Hematopoietic multipotent progenitor cell treated with erythropoietin and hydrocortisone succinate and interleukin-3 and kit ligand, for 17 days (in vitro differentiated cells): ENCODE measurements at places on chromosomes 5 and 9.
A peak's percentile ranks its signal among the peaks of the same experiment; 100 is the strongest.

GRCh38 chr9:26356491-26356890 is 536.1 kb downstream of the CAAP1 start:
- DNase-seq = no peak

GRCh38 chr5:151847871-151848270 is 76.1 kb downstream of the G3BP1 start:
- DNase-seq = no peak

DNA sequence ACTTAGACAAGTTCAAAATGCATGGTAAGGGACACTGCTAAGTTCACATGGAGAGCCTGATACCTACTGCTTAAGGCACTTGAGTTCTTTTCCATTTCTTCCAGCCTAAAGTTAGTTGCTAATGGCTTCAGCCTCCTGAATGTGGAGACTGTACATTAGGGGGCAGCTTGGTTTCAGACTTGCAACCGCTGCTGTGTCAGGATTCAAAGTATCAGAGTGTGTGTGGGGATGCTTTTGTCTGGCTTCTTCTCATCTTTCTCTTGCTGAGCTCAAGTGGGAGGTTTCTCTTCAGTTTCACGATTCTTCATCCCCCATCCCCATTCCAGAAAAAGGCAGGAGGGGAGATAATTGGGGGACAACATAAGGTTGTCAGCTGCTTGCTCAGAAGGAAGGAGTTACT is 49.4 kb downstream of the ATP10B start:
- DNase-seq = no peak

GRCh38 chr5:9168791-9169556 is 376.9 kb downstream of the SEMA5A start:
- DNase-seq = no peak

DNA sequence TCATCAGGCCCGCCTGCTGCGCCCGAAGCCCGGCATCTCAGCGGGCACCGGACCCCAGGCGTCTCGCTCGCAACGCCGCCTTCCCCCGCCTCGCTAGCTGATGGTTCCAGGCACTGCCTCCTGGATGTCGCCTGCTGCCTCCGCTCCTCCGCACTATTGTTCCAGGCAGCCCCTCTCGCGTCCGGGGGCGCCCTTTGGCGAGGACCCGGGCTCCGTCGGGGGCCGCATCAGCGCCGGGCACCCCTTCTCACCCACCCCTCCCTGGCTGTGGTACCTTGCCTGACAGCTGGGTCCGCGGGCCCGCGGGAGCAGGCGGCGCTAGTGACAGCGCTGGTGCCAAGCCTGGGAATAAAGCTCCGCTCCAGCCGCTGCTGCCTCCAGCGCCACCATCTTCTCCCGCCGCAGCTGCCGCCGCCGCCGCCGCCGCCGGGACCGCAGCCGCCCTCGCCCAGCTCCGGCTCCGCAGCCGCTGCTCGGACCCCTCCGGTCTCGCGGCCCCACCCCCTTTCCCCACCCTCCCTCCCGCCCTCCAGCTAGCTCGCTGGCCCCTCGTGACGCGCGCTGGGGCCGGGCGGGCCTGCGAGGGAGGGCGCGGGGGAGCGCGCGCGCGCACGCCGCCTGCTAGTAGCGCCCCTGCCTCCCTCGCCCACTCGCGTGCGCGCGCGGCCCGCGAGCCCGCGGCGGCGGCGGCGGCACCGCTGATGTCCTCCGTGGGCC is at the start of gene APBA1:
APBA1 (minus strand) TSS at position 493 of the 717 bp plus-strand sequence.
- DNase-seq = no peak

DNA sequence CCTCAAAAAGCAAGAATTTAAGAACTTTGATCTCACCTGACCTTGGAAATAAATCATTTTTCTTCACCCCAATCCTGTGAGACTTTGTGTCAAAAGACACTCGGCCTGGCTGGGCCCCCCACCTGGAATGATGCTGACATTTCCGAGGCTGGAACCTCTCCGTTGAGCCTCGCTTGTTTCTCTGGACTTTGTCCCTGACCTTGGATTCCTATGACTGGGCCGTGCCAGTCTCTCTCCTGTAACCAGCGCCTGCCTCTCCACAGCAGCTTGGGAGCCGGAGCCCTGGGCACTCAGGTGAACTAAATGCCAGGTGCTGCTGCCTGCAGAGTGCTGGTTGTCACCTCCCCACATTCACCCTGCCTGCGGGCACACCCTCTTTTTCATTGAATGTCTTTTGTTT is 62.7 kb downstream of the RETREG1 start:
- no peak for DNase-seq

DNA sequence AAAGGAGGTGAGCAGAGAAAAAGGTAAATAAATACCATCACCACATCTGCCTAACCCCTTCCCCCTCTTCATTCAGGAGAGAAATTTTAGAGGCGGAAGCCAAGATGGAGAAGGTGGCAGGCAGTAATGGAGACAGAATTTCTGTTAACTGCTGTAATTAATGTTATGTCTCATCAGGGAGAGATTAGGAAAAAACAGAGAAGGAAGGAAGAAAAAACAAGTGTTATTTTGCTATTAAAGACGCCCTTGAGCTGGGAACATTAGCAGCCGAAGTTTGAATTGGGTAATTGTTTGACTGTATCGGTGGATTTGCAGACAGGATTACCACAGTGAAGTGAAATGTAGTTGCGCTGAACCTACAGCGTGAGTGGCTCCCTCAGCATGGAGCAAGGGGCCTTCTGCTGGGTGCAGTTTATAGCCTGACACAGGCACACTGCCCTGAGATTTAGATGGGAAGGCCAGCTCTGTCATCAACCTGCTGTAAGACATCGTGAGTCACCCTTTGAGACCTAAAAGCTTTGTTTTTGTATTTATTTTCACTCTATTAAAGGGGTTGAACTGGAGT is 136.3 kb downstream of the ASTN2 start:
- DNase-seq = no peak

DNA sequence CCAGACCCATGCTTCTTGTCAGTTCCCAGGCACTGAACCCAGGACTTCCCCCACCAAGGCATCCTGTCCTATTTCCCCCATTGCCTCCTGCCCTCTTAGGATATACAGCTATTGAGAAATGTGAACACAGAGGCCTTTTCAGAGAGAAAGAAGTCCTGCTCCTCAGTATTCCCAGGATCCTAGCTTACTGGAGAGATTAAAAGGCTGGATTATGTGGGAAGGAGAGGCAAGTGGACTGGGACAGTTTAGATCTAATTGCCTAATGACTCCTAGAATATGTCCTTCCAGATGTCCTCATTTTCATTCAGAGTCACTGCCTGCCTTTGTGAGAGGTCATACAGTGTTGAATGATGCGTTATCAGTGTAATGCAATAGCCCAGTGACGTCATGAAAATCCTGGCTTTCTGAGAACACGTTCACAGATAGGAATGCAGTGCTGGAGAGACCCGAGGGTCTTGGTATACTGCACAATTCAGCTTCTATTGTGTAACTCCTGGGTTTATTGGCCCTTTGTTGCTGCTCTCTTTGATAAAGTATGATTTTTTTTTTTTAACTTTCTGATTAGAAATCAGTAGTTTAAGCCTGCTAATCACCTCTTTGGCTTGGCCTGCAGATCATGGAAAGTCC is 26.2 kb downstream of the WWC1 start:
- DNase-seq = no peak

DNA sequence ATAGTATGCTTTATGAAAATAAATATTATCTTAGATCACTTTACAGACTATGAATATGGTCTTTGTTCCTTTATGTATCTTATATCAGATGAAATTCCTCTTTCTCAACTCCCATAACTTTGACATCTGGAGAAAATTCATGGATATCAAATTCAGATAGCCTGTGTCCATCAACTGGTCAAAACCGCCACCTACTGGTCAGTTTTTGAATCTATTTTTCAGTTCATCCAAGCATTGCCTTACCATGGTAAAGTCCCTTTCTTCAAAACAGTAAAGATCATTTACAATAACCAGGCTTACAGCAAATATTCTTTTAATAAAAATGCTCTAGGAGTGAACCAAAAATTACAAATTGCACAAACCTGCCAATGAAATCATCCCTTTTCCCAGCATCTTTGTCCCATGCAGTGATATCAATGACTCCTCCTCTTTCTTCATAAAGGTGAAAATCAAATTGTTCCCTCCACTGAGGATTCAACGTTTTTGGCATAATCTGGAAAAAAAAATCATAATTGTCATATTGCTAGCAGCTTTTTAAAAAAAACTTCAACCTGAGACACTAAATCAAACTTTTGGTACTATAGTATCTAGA is 290.5 kb downstream of the SLF1 start:
- DNase-seq = peak; percentile 30

DNA sequence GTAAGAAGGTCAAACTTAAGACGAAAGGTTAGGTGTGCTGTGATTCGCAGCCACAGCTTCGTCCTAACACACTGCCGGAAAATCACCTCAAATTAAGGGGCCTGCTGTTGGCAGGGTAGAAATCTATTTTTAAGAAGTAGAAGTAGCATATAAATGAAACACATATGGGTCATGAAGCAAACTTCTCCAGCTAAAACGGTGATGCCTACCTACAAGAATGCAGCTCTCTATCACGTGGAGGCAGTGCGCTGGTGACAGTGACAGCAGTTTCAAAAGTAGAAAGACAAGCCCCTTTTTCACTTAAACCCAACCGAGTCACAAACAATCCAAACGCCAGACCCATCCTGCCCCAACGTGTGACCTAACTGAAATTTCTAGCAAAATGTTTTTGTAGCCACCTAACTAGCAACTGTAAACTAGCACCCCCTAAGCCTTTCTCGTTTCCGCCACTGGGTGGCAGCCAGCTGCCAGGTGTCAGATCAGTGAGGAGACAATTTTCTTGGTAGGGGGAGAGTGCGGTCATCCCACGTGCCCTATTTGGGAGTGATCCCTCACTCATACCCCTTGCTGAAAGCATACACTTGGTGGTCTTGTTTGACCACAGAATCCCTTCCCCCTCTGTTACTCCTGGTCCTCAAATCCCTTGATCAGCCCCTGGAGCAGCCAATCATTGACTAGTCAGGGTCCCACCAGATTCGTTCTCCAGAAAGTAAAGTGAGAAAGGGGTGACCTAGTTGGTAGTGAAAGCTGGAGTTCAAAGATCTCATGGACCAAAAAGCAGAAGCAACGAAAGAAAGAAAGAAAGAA is 71.8 kb upstream of the MAMDC2 start:
- DNase-seq = peak; percentile 9

DNA sequence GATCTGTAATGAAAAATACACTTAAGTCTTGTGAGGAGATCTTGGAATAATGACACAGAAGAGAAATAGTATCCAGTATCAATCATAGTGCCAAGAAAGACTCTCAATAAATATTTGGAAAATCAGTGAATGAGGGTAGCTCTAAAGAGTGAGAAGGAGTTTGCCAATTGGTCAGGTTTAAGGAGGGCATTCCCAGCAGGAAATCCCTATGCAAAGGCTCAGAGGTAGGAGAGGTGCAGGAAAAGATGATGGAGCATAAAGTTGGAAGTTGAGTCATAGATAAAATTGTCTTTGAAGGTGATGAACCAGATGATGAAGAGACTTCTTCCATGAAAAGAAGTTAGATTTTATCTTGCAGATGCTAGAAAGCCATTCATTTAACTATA is 27.8 kb downstream of the TNPO1 start:
- DNase-seq = peak; percentile 40

DNA sequence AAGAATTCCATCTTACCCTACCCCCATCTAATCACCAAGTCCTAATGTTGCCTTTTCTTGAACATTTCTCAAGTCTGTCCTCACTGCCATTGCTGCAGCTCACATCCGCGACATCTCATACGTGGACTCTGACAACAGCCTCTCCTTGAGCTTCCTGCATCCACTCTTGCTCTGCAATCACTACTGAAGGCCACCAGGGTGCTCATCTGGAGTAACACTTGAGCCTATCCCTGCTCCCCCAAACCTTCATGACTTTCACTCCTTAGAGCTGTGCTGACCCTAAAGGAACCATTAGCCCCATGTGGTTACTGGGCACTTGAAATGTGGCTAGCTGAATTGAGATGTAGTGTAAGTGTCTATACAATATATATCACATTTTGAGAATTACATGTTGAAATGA is 46.4 kb upstream of the CTXN3 start:
- no peak for DNase-seq

DNA sequence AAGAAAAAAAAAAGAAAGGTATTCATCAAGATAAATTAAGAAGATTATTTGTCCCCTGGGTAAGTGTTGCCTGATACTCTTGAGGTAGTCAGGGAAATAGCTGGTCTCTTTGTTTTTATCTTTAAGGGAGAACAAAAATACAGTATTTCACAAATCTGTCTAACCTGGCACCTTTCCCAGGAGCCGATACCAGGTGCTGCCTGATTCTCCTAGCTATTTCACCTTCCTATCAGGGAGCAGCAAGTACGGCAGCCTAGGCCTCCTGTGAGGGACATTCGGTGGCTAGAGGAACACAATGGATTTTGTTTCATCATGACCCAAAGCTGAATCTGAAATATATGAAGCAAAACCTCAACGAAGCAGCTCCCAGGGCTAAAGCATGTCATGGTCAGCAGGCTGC is 86.0 kb downstream of the TARS1 start:
- no peak for DNase-seq

DNA sequence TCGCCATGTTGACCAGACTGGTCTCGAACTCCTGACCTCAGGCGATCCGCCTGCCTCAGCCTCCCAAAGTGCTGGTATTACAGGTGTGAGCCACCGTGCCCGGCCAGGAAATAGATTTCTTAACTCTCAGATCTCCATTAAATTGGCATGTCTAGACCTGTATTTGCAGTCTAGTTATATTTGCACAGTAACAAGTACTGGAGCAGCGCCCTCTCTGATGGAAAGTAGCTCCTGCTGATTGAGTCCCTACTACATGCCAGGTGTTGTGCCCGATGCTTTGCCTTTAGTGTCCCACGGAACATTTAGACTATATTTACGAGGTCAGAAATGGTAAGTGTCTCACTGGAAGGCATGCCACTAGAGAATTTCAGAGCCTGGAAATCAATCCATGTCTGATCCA is 15.8 kb upstream of the TMED9 start:
- no peak for DNase-seq

- DNase-seq = no peak
Observed at GRCh38 chr9:129108805-129109536, 1.6 kb downstream of the CRAT start.

DNA sequence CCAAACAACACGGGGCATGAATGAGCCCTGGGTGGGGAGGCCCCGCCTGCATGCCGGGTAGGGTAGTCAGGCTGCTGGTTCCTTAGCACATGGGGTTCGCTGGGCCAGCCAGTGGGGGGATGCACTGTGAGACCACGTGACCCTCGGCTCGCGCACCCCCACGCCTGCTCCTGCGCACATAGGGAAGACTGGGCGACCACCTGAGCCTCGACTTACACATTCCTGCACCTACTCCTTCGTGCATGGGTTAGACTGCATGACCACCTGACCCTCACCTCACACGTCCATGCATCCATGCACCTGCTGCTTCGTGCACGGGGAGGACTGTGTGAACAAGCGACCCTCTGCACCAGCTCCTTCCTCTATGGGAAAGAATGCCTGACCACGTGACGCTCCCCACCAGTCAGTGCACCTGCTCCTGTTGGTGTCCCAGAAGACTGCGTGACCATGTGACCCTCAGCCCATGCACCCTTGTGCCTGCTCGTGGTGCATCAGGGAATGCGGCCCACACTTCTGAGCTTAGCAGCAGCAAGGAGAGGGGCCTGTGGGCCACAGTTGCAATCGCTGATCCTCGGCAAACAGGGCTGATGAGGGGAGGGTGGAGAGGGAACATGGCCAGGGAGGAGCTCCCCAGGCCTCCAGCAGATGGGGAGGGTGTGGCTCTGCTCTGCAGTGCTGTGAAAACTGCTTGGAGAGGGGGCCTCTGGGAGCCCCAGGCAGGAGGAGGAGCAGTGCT is 18.1 kb downstream of the LPCAT1 start:
- no peak for DNase-seq

- no peak for DNase-seq
Observed at GRCh38 chr5:120435129-120435528, 29.0 kb upstream of the PRR16 start.

GRCh38 chr5:101611039-101611438 is 685.0 kb downstream of the SLCO4C1 start:
- DNase-seq = no peak
